ENCODE measurements at places on chromosomes 4 and X.

DNA sequence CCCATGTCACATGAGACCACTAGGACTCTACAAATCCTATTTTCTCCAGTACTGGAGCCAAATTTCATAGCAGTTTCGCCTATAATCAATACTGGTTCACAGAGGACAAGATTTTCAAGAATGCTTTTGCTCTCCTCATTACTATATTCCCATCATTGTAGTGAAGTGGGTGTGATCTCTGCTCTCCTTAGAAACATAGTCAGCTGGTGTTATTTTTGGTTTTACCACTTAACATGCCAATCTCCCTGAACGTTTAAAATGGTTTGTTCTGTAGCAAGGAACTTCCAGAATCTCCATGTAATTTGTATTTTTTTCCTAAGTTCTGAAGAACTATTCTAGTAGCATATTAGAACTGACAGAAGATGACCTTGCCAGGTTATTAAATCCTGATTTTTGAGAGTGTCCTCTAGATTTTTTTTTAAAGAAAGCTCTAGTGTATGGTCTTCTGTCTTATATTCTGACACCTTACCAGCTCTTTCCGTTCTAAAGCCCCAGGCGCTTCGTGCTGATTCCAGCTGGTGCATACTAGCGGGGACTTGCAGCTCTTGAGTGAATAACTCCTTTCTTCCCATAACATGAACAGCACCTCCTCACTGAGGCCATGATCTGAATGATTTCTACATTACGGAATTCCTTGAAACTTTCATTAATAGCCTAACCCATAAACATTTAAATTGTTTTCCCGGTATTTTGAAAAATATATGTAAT is 1372.9 kb downstream of the TECRL start:
- no peak for DNase-seq

GRCh38 chr4:80875642-80876041 is 154.9 kb upstream of the BMP3 start:
- DNase-seq, result no peak

DNA sequence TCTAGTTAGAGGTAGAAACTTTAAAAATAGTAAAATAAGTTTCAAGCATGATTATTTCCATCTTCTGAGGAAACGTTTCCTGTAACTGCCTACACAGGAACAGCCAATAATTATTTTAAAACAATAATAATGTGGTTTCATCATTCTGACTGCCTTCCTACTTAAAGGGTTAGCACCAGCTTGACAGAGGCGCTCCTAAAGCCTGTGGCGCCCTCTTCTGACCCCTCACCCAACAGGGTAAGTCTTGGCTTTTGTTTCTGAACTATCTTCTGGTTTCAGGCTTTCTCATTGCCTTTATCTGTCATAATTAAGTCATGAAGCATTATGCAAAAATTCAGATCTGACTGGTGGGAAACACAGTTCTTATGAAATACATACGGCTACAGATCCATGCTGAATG is 96.7 kb downstream of the ITM2A start:
- DNase-seq, result no peak

- DNase-seq, result no peak
These were observed 1.6 kb upstream of the LIN54 start for GRCh38 chr4:83012200-83012686.

DNA sequence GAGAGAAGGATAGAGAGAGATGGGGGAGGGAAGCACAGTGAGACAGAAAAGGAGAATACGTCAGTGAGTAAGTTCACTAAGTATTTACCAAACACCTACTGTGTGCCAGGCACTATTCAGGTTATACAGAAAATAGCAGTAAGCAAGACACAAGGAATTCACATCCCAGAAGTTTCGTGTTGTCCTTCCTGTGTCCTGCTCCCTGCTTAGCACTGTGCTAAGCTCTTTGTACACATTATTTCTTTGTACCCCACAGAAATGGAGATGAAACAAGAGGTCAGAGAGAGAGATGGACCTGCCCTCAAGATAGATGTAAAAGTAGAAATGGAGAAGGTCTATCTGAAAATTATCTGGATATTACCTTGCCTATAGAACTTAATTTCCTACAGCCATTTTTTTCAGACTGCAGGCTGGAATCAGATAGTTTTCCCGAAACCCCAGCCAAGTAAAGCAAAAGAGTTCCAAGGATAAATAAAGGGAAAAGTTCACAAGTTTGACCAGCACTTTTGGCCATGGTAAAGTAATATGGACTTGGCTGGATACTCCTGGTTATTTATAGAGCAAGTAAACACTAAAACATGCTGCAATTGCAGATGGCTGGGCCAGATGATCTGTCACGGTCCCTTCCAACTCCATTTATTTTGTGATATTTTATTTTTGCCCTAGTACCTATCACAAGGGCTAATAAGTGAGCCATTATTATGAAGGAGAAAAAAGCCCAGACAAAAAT is 353.7 kb upstream of the SLC7A11 start:
- no peak for DNase-seq

DNA sequence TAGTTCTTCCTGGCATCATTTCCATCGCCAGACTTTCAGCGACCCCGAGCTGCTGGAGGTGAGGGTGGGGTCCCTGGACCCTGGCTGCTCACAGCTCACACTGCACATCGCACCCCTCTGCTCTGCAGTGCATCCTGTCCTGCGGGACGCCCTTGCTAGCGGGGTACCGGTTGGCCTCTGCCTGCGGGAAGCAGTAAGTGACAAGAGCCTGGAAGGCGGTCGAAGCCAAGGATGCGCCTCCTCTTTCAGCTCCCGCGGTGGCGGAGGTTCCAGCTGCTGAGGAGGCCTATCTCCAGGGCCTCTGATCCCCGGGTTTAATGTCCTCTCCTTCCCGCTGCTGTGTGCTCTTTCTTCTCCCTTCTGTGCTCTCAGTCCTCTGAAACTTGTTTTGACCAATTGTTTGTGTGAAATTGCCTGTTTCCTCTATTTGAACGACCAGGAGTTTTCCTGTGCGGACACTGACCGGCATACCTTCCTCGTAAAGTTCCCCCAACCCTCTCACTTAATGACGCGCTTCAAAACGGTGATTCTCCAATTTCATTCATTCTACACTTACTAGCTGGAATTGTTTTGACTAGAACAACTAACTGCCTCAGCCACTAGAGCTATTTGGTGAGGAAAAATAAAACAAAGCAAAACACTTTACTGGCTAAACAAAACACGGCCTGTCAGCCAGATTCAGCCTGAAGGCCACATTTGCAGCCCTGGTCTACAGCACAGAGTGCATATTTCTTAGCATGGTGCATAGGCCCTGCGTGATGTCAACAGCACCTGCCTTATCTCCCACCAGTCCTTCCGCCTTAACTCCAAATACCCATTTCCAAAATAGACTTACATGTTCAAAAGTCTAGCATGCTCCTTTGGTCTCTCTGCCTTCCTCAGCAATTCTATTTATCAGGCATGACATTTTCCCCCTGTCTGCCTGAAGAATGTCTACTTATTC is 28.0 kb downstream of the MGAT4D start:
- DNase-seq, result no peak

GRCh38 chr4:11535333-11535732 is 106.6 kb upstream of the HS3ST1 start:
- DNase-seq, result no peak

- DNase-seq, result no peak
These were observed 378.6 kb upstream of the ANXA10 start for GRCh38 chr4:167713756-167714155.

- no peak for DNase-seq
These were observed 36.0 kb downstream of the P2RY8 start for GRCh38 chrX:1500701-1501624.

GRCh38 chr4:161916035-161916434 is 247.8 kb downstream of the FSTL5 start:
- DNase-seq, result no peak

- DNase-seq, result no peak
These were observed 8.0 kb downstream of the OPRPN start for GRCh38 chr4:70405765-70406164.

DNA sequence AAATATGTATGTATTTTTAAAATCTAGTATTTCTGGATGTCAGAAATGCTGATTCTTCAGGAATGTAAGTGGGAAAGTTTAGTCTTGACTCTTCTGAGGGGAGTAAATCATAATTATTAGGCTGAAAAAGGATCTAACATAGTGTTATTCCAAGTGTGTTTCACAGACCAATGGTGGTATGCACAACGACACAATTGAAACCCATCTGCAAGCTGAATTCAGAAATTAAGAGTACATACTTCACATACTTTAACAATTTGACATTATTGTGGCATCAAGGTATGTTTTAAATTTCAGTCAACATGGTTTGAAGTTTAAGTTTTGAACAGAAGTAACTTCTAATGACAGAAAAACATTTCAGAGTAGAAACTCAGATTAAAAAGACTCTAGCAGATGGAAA is 236.7 kb downstream of the SLC7A11 start:
- no peak for DNase-seq

GRCh38 chr4:45363931-45364330 is 637.6 kb upstream of the GNPDA2 start:
- no peak for DNase-seq

All from NCI-H2227 treated with DMSO at 0.1 percent for 48 hours (cell line).